ENCODE measurements at places on chromosomes 2 and 18.

GRCh38 chr2:189782221-189782671, 1.9 kb downstream of the ORMDL1 start:
- DNase-seq, result peak; percentile 89

DNA sequence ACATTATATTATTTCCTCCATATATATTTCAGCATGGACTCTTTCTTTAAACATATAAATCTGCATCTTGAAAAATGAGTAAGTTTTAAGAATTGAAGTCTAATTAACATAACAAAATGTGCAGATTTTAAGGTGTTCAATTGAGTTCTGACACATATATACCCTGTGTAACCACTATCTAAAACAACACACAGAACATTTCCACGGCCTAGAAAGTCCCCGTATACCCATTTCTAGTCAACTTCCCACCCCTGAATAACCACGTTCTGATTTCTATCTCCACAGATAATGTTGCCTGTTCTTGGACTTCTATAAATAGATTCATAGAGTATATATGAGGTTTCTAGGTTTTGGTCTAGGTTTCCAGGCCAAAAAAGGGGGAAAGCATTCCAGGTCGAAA, 87.5 kb downstream of the AAK1 start:
- DNase-seq, result no peak

GRCh38 chr2:4715065-4715464, 977.1 kb upstream of the SOX11 start:
- DNase-seq, result no peak

DNA sequence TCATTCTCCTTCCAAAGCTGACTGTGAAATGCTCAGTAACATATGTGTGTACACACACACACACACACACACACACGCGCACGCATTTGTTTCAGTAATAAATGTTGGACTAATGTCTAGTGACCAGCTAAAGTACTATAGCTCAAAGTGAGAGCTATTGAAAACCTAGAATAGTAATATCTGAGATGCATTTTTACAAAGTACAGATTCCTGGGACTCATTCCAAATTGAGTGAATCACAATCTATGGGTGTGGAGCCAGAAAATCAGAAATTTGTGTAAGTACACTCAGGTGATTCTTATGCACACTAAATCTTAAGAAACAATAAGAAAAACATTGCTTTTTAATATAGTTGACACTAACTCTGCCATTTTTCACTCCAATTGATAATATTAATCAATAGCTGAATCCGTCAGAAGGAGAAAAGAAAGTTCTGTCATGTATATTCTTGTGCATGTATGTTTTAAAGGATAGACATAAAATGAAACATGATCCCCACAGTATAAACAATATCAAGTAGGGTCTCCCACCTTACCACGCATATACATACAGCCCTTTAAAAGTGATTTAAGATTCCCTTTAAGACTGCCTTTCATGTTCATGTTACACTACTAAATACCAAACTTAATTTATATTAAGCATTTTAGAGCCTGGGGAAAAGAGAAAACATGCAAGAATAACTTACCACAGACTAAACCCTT, 123.5 kb downstream of the ATAD2B start:
- DNase-seq, result no peak

GRCh38 chr2:149021271-149021719, 17.2 kb upstream of the LYPD6B start:
- DNase-seq, result peak; percentile 92

Measured in MV-4-11 (cell line).